Dermis blood vessel endothelial cell (primary cell): ENCODE measurements at places on chromosomes 3 and 15. TPM values are rescaled to one million over a fixed set of nuclear protein-coding genes. Genes with fewer than 3 reads are reported as not detected.

The EPHA3 gene
- total RNA-seq = 0.14 TPM in 1 of 2 replicates, not detected in the other

The CADPS gene
- not detected in 2 replicates for total RNA-seq

The LEKR1 gene
- 0.14 and 0.17 TPM in 2 replicates for total RNA-seq

The UROC1 gene
- total RNA-seq = 0.19 TPM in 1 of 2 replicates, not detected in the other

The IQCF5 gene
- total RNA-seq = not detected in 2 replicates

The SPINK8 gene
- total RNA-seq = not detected in 2 replicates

The LRRK1 gene
- 12.1 and 14.2 TPM in 2 replicates for total RNA-seq
